ENCODE measurements at places on chromosomes 5 and 9. TPM values are rescaled to one million over a fixed set of nuclear protein-coding genes. Genes with fewer than 3 reads are reported as not detected.

The LTC4S gene
- 3.0 TPM for total RNA-seq

The CCT5 gene
- total RNA-seq, result 88.0 TPM

GRCh38 chr9:99919930-99920329 lies 13.5 kb downstream of the STX17 start:
- no peak overlapping the region for H3K4me3 ChIP-seq
- no peaks in the 10 kb centered on the region for H3K27me3 ChIP-seq
- no peak for DNase-seq

GRCh38 chr5:129904667-129905472 lies 605 bp downstream of the CHSY3 start:
- DNase-seq, result no peak
- H3K27ac ChIP-seq, result no peak overlapping the region
- peaks cover 31% of the 10 kb centered on the region for H3K27me3 ChIP-seq
- H3K4me3 ChIP-seq, result no peak overlapping the region

DNA sequence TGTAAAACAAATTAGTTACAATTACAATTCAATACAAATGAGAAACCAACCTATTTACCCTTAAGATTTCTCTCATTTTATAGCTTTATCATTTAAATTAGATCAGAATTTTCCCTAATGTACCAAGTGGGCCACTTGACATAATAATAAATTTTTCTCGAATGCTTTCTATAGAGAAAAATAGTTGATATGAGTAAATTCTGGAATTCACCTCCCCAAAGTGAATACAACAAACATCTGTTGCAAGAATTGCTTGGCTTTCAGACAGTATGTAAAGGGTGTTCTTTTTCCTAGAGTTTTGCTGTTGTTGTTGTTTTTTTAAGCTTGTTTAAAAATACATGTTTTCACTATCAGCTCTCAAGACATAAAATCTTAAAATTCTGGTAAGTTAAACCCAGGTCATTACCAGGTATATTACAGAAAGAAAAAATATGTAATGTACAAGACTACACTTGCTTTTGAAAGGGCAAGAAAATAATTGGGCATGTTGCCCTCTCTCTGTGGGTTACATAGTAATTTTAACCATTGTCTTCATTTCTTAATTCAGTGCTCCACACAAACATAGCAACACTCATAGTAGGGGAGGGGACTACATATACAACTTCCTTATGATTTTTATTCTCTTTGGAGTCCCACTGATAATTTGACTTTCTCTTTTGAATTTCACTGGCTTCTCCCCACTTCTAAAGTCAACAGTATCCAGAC lies 200.6 kb downstream of the ARL15 start:
- no peaks in the 10 kb centered on the region for H3K4me1 ChIP-seq
- DNase-seq, result no peak
- H3K4me3 ChIP-seq, result no peak overlapping the region
- H3K36me3 ChIP-seq, result no peaks in the 10 kb centered on the region
- no peak overlapping the region for H3K27ac ChIP-seq

GRCh38 chr5:10591159-10591558 lies 27.3 kb downstream of the ANKRD33B start:
- H3K27ac ChIP-seq, result no peak overlapping the region
- no peak overlapping the region for H3K4me3 ChIP-seq
- H3K4me1 ChIP-seq, result no peaks in the 10 kb centered on the region
- H3K27me3 ChIP-seq, result no peaks in the 10 kb centered on the region
- DNase-seq, result no peak

DNA sequence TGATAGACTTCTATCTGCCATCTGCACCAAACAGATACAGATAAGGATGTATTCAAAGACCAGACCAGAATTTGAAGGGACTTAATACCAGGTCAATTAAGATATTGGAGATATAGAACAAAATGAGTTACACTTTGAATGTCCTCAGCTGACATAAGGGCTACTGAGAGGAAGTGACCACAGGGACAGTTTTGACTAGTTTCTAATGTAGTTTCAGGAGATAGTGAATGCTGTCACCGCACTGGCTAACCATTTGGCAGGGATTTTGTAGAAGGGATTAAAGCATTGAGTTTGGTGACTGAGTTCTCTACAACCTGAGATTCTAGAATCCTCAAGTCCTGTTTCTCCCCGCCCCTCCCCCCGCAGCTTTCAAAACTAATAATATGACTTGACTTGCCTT lies 22.7 kb downstream of the CCNH start:
- peaks cover 88% of the 10 kb centered on the region for H3K36me3 ChIP-seq
- H3K27ac ChIP-seq, result peak overlapping the region; percentile 49
- no peak for DNase-seq
- H3K27me3 ChIP-seq, result no peaks in the 10 kb centered on the region
- H3K4me1 ChIP-seq, result peaks cover 6% of the 10 kb centered on the region

- H3K4me1 ChIP-seq, result no peaks in the 10 kb centered on the region
- no peak overlapping the region for H3K27ac ChIP-seq
- peaks cover 10% of the 10 kb centered on the region for H3K36me3 ChIP-seq
- H3K27me3 ChIP-seq, result no peaks in the 10 kb centered on the region
- no peak overlapping the region for H3K4me3 ChIP-seq
- DNase-seq, result no peak
Measured at GRCh38 chr5:122030251-122030650, 47.8 kb downstream of the LOX start.
